ENCODE measurements at places on chromosomes 3 and 15. TPM values are rescaled to one million over a fixed set of nuclear protein-coding genes. Genes with fewer than 3 reads are reported as not detected.

Gene MORC1
- polyA plus RNA-seq: 0.52 TPM

DNA sequence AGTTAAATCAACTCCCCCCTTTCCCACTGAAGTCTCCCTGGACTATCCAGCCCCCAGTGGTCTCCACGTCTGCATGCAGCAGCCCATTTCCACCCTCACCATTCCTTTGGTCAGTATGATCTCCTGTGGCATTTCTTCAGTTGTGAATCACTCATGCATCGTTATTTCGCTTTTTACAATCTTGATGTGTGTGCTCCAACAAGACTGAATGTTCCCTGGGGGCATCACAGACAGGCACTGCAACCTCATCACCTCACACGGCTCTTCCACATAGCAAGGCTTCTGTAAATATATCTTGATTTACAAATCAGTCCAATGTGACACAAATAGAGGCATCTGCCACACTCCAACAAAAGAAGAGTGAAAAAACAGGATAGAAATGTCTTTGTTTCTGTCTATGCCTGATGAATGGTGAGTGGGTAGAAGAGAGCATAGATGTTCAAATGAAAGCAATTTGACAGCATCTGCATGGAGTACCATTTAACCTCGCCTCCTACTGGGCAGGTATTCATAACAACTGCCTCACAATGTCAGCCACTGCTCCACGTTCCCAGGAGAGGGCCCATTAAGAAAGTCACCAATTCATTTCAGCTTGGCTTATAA, 5.2 kb downstream of the HEG1 start:
- no peak for DNase-seq

DNA sequence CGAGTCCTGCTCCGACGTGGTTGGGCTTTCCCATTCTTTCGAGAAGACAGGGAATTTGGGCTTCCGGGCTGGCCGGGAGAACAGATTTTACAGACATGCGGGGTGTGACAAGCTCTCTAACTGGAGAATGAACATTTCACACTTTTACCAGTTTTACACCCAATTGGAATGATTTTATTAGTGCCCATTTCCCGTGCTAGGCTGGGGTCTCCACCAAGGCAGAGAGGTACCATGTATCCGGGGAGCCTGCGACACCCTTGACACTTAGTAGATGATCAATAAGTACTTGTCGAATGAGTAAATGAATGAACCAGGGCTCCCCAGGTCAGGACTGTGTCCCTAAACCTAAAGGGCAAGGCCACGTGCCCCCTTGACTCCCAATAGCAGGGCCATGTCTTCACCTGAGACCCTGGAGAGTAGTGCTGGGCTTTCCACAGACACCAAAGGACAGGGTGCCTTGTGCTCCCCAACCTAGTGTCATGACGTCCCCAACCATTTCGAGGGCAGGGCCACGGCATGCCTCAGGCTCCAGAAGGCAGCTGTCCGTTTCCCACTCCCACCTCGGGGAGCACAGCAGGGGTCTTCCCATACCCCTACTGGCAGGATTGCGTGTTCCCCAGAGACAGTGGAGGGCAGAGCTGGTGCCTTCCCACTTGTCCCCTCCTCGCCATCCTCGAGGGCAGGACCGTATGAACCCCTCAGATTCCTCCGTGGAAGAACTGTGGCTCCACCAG, 679 bp upstream of the MYD88 start:
- DNase-seq: no peak

Gene ADAMTS17
- 2.5 TPM for polyA plus RNA-seq

DNA sequence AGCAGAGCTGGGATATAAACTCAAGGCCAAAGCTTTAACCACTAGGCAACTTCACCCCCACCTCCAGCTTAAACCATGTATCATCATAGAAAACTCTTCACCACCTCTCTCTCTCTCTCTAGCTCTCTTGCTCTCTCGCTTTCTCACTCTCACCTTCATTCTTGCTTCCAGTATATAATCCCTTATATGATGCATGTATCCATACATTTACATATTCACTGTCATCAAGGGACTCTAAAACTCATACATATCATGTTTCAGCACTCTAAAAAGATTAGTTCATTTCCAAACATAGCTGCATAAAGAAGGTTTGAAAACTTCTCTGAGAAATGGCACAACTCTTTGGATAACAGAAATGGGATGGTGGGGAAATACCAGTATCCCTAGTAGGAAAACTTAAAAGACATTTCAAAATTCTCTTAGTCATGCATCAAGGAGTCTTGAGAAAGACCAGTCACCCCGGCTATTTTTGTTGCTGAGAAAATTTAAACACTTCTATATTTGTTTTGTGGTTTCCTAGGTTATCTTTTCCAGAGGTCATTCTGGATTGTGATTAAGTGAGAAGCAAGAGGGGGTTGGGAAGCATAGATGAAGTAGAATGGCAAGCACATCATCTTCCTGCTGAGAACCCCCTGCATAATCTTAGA, 447.8 kb upstream of the THBS1 start:
- no peak for DNase-seq

Gene MEIS2
- polyA plus RNA-seq: 138 TPM

Gene TUSC7
- polyA plus RNA-seq: not detected

Gene TRH
- 0.25 TPM for polyA plus RNA-seq

DNA sequence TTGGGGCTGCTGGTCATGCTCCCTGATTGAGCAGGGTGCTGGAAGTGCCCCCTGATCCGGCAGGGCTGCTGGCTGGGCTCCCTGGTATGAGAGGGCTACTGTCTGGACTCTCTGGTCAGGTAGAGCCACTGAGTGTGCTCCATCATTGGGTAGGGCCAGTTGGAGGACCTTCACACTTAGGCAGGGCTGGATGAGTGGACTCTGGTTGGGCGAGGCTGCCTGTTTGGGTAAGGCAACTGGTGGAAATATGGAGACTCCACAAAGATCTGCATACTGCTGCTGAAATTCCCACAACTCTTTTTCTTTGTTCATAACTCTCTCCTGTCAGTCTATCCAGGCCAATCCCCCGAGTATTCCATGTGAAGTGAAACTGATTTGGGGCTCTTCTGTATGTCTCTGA, 80.8 kb downstream of the CD200 start:
- DNase-seq: no peak

- no peak for DNase-seq
These were observed 563.5 kb upstream of the CCDC54 start for GRCh38 chr3:106813742-106814141.

DNA sequence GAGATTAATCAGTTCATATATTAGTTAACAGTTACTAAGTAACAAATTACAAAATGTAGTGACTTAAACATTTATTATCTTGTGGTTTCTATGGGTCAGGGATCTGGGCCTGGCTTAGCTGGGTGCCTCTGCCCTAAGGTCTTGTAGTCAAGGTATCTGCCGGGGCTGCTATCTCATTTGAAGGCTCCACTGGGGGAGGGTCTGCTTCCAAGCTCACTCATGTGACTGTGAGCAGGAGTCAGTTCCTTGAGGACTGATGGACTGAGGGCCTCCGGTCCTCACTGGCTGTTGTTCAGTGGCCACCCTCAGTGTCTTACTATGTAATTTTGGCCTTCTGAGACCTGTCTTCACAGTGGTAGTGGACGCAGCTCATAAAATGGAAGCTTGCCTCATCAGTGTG, 135.9 kb upstream of the PLXNA1 start:
- no peak for DNase-seq

- DNase-seq: no peak
These were observed 1.2 kb downstream of the HAUS2 start for GRCh38 chr15:42549741-42550392.

Gene LRRIQ4
- 0.18 TPM for polyA plus RNA-seq

DNA sequence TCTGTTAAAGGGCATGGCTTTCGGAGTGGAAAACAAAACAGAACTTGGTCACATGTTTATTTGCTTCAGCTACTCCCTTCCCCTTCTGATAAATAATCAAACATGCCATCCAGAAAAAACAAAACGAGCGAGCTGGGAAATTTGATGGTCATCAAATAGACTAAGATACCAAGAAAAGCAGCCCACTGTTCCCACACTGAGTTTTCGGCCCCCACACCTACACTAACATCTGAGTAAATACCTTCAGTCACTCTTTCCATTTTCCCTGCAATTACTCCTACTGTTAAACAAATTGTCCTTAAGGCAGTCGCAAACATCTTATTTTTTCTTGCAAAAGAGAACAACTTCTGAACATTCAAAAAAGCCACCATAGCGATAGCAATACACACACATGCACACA, 454.6 kb downstream of the FOXP1 start:
- no peak for DNase-seq

Gene FEZF2
- polyA plus RNA-seq: not detected

- DNase-seq: no peak
These were observed 646.2 kb downstream of the NTRK3 start for GRCh38 chr15:87610366-87610765.

All from left renal cortex interstitium (tissue), 4 donors.